ENCODE measurements at places on chromosomes 2 and 18. TPM values are rescaled to one million over a fixed set of nuclear protein-coding genes. Genes with fewer than 3 reads are reported as not detected.
A peak's percentile ranks its signal among the peaks of the same experiment; 100 is the strongest.

- no peak for DNase-seq
These were observed 78.4 kb downstream of the NCKAP5 start for GRCh38 chr2:133489641-133490410.

DNA sequence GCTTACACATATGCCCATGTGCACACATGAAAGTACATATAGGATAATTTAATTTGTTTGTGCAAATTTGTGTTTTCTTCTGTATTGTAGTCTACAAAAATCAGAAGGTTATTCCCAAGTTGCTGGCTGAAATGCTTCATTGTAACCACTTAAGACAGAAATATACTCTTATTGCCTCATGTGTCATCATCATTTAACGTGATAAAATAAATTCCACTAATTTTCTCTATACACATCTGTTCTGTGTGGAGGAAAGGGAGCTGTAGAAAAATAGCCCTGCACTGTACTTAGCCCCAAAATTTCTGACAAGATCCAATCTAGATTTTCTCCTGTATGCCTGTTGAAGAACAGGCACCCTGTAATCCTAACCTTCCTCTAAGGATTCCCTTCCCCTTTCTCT, 20.4 kb upstream of the NR4A2 start:
- DNase-seq = no peak

Gene RBKS
- total RNA-seq = 1.5 TPM

GRCh38 chr2:108968619-108969018, 20.4 kb downstream of the EDAR start:
- no peak for DNase-seq

DNA sequence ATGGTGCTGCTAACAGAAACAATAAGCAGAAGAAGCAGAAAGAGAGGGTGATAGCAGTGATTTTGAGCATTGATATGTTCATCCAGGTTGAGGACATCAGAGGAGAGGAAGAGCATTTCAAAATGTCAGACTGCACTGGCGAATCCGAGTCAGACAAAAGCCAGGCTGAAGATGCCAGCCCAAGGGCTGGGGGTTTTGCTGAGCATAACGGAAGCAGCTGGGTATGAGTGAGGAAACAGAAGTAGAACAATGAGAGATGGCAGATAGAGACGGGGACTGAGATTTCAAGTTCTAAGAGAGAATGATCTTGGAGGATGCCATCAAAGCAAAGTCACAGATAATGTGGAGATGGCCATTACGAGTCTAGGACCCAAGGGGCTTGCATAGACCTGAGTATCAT, 151.2 kb downstream of the RNF144A start:
- DNase-seq = no peak

GRCh38 chr2:119574108-119574815, 30.0 kb downstream of the CFAP221 start:
- DNase-seq = no peak

DNA sequence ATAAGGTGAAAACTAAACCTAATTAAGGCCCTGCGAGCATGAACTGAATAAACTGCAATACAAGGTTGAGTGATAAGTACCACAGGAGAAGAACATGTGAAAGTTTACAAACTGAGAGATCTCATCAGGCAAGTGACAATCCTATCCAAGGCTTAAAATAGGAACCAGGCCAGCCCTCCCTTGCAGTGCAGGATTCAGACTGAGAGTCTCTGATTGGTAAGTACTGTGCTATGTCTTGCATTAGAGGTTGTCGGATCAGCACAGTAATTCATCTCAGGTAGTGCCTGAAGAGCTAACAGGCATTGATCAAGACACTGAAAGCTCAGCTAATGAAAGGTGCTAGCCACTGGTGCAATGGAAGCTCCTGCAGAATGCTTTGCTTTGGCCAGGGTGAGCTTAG, 801.7 kb upstream of the ID2 start:
- DNase-seq = no peak

Gene SCN3A
- not detected for total RNA-seq

DNA sequence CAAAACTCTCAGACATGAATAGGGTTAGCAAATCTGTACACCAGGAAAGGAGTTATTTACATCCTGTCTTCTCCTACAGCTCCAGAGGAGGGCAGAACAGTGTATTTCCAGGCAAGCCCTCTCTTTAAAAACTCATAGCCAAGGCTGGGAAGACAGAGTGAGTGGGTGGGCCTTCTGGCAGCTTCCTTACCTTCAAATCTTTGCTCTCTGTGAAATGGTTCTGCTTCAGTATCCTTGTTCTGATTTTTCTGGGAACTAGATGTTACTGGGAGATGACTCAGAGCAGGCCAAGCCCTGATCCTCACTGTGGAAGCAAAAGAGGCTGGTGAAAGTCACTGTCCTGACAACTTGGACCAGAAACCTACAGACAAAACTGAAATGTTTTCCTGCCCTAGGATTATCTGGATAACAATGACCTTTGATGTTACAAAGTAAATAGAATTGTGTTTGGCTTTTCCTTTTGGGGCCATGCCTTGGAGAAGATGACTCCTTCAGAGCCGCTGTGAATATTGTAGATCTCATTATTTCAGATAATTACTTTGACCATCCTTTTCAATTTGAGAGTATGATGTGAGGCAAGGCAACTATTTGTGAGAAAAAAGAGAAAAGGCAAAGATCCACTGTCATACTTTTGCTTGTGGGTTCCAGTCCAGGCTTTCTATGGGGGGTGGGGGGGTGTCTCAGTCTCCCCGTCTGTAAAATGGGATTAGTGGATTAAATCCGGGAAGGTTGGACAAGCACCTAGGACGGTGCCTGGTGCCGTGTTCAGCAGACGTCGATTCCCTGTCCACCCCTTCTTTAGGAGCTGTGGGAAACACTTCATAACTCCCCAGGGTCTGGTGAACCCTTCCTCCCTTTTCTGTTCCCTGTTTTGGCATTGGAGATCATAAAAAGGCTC, 644 bp upstream of the QPCT start:
- no peak for DNase-seq

DNA sequence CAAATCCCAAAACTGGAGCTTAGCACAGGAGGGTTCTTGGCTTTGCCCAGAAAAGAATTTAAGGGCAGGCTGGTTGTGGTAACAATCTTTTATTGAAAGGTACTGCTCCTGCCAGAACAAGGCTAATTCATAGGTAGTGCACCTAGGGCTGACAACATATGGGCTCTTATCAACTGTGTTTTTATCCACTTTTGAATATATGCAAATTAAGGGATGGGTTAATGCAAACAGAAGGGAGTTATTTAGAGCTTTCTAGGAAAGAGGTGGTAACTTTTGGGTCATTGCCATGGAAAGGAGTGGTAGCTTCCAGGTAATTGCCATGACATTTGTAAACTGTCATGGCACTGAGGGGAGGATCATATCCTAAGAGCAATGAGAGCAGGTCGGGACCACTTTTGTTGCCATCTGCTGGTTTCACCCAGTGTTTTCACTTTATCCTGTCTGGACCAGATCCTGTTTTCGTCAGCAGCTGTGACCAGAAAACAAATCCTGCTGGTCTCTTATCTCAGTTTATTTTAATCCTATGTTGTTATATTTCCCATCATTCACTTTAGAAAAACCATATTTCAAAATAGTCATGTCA, 981 bp downstream of the C2orf66 start:
- no peak for DNase-seq

DNA sequence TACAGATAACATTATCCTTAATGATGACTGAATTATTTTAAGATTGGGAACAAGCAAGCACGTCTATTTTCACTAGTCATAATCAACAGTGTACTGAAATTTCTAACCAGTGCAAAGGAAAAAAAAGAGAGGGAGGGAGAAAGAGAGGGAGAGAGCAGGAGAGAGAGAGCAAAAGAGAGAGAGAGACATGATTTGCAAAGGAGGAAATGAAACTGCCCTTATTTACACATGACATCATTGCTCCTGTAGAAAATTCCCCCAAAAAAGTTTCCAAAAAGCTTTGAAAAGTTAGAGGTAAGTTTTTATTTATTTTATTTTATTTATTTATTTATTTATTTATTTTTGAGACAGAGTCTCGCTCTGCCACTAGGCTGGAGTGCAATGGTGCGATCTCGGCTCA, 355.3 kb upstream of the CELF4 start:
- no peak for DNase-seq

DNA sequence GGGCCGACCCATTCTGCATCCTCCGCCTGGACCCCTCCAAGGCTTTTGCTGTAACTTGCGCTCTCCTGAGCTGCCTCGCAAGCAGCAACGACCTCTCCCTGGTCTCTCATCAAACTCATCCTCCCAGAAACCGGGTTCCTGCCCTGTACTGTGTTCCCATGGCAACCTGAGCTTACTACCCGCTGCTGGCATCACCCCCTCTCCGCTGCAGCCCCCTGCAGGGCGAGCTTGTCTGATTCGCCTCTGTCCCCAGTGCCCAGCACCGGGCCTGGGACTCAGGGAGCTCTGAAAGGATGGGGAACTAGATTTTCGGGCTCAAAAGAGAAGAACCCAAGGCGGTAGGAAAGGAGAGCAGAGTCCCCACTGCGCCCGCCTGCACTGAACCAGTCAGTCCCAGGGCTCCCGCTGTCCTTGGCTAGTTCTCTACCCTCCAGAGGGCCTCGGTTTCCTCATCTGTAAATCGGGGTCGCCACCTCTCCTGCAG, 463 bp downstream of the HS1BP3 start:
- DNase-seq = peak; percentile 37

Gene C2orf78
- not detected for total RNA-seq

GRCh38 chr2:41410011-41410410, 637.8 kb upstream of the PKDCC start:
- DNase-seq = no peak

DNA sequence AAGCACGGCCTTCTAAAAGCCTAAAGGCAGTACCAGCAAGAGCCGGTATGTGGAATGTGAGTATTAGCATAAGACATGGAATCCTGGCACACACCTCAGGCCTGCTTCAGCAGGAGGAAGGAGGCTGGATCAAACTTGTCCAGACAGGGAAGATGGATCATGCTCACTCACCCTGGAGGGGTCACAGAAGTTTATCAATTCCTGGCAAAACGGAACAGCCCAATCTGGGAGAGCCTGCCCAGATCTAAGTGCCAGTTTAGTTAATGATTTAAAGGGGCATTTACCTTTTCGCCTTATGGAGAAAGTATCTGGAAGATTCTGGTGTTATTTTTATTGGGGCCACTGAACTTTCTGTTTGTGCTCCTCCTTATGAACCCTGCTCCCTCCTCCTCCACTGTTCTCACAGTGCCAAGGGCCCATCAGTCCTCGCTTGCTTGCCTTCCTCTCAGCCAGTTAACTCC, 58.3 kb upstream of the NFE2L2 start:
- DNase-seq = no peak

DNA sequence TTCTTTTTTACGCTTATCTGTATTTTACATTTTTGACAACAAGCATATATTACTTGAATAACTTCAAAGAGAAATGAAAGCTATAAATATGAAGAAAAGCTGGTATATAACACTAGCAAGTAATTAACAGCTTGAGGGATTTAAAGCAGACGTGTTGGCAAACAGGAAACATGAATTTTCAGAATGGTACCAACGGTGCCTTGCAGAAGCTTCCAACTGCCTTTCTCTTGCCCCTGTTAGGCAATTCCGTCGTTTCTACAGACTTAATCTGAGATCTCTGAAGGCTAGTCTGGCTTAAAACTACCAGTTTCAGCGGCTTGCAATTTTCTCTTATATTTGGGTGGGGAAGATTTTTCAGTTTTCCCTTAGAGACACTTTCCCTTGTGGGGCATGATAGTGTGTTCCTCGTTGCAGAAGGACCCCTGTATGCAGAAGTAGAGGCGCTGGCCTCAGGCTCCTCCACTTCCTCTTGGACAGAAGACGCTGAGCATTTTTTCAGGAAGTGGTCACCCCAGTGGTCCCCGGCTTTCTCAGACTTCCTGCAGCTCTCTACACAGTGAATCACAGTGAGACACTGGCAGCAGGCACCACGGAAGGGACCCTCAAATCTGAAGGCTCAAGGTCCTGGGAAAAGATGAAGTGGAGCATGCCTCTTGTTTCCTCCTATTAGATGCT, 56.2 kb upstream of the SLC16A14 start:
- peak; percentile 46 for DNase-seq

Measured in activated CD8-positive, alpha-beta T cell treated with anti-CD3 and anti-CD28 coated beads, Interleukin-2, amount 10 ng/mL, durations not matched to agents 7 days and 5 days (primary cell).